ENCODE measurements at places on chromosomes 1 and 21.

GRCh38 chr1:151238467-151238739 is 16.1 kb upstream of the PSMD4 start:
- DNase-seq: no peak

GRCh38 chr1:227761621-227762230 is 26.5 kb downstream of the SNAP47 start:
- DNase-seq: no peak

- DNase-seq: no peak
Observed at GRCh38 chr21:25039461-25040380, 567.6 kb downstream of the MRPL39 start.

DNA sequence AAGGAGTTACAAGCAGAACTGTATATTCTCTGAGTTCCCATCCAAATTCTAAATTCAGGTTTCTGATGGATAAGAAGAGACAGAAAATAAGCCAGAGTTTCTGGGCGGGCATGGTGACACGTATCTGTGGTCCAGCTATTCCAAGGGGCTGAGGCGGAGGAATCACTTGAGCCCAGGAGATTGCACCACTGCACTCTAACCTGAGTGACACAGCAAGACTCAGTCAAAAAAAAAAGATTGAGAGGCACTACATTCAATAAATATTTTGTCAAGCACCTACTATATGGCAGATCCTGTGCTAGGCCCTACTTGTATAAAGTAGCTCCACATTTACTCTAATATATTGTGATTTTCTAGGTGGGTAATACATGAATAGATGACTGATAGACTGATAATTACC is 6.4 kb upstream of the FRRS1 start:
- no peak for DNase-seq

DNA sequence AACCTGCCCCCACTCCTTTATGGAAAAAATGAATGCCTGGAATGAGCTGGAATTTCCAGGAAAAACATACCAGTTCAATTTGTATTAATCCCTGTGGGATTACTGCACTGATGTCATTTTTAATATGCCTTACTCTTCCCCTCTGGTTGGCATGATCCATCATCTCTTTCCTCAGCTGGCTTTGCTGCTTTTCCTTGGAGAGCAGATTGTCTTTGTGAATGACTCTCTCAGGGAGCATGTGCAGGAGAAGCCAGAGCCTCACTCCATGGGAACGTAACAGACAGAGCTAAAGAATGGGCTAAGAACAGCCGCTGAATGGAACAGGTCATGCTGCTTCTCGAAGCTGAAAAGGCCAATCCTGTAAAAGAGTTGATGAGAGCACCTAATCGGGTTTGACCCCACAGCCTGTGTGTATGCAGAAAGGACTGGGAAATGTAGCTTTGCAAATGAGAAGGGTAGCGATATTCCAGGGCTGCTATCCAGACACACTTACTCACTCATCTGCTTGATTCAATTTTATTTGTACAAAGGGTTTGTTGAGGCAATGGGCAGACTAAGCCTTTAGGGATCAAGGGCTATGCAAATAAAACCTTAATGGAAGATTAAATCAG is 20.7 kb downstream of the PHC2 start:
- no peak for DNase-seq

DNA sequence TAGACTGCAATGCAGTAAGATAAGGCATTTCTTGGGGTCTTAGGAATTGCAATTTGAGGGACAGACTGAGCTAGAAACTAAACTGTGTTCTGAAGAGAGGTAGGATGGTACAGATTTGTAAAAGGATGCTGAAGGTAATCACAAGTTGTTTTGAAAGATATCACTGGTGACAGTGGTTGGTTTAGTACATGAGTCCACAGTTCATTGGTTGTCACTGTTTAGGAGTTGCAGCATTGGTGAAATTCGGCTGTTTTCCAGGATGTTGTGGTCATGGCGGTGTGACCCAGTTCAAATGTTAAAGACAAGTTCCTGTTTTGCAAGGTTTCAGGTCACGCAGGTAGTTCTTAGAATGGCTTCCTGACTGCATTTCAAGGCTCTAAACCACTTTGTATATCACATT is 292.8 kb upstream of the B3GALT2 start:
- peak; percentile 27 for DNase-seq

- DNase-seq: no peak
Observed at GRCh38 chr1:207863893-207864535, 46.9 kb downstream of the CD34 start.

GRCh38 chr1:15060104-15060503 is 93.4 kb upstream of the TMEM51 start:
- no peak for DNase-seq

DNA sequence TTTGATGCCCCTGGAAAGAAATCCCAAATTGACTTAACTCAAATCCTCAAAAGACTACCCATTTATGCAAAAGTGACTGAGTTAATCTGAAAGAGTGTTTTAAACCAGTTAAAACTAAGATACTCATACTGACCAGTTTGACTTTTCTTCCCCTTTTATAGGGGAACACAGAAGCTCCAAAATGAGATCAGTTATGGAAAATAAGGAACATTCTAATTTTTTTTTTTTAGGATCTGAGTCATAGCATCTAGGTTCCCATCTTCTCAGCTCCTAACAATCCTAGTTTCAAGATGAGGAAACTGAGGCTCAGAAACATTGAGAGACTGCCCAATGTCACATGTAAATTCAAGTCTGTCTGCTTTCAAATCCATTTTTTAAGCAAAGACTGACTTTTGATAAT is 231.1 kb upstream of the RUNX1 start:
- DNase-seq: no peak

GRCh38 chr1:192907545-192908243 is 98.9 kb downstream of the RGS2 start:
- DNase-seq: no peak

DNA sequence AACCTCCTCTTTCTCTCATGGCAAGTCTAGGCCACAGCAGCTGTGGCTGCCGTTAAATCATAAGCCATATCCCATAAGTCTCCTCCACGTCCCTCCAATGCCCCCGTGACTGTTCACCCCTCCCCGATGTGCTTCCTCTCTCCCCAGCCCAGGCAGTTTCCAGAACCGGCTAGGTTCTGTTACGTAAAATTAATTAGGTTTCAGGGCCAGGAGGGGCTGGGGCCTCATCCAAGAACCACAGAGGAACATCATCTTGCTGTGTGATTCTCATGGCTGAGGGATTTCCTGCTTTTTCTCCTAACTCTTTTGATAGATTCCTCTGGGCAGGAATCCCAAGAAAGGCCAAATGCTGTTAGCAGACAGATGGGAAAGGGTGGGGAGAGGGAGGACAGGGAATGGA is 141.8 kb upstream of the AJAP1 start:
- DNase-seq: no peak

GRCh38 chr1:32960819-32961355 is 3.7 kb downstream of the RNF19B start:
- DNase-seq: no peak

DNA sequence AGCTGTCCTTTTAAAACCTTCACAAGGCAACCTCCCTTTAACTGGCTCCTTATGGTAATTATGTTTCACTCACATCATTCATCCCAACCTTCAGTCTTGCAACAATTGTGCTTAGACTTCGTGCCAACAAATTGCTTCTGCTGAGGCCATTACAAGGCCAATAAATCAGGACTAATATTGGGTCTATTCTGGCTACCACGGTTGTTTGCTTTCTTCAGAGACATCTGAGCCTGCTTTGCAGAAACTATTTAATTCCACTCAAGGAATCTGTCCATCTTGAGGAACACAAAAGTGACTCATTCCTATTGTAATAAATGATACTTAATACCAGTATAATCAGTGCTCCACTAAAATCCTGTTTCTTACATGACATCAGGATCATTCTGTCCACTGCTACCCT is 2.6 kb upstream of the GSTM4 start:
- no peak for DNase-seq

DNA sequence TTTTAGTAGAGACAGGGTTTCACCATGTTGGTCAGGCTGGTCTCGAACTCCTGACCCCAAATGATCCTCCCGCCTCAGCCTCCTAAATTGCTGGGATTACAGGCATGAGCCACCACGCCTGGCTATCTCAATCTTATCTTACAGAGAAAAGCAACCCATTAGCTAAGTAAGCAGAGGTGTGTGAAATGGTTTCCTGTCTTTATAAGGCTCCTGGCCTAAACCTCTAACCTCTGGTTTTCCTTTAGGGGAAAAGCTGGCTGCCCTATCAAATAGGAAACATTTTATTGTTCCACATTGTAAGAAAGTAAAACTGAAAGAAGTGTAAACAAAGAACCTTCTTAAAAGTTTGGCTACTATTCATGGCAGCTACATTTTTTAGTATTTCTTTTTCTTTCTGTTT is 78.3 kb upstream of the MORC3 start:
- no peak for DNase-seq

- no peak for DNase-seq
Observed at GRCh38 chr1:157438146-157438545, 114.2 kb downstream of the FCRL5 start.

DNA sequence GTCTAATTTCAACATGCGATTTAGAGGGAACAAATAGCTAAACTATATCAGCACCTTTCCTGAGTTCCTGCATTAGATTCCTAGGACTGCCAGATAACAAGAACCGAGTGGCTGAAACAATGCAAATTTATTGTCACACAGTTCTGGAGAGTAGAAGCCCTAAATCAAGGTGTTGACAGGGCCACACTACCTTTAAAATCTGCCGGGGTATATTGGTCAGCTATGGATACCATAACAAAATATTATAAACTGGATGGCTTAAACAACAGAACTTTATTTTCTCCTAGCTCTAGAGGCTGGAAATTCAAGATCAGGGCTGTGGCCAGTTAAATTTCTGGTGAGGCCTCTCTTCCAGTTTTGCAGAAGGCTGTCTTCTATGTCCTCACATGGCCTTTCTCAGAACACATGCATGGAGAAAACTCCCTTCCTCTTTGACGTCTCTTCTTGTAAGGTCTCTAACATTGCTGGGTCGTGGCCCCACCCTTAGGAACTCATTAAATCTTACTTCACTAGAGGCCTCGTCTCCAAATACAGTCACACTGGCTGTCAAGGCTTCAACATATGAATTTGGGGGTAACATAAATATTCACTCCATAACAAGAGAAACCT is 144.3 kb downstream of the FCRL5 start:
- DNase-seq: no peak

DNA sequence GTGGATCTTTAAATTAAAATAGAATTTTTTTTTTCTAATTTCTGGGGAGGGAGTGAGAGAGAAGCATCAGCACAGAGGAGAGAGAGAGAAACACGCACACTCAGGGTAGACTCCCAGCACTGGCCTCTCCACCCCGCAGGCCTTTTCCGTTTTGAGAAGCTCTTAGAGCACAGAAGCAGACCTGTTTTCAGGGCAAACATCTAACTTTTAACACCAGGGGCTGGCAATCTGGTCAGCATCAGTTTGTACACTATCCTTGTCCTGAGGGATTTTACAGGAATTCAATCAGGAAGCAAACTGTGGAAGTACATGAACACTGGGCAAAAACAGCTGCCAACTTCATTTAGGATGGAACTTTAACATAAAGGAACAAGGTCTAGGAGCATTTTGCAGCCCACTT is 117.9 kb upstream of the ESRRG start:
- DNase-seq: no peak

- no peak for DNase-seq
Observed at GRCh38 chr1:93435443-93435842, 12.5 kb upstream of the FNBP1L start.

GRCh38 chr1:61420909-61421835 is 303.8 kb downstream of the TM2D1 start:
- DNase-seq: no peak

- no peak for DNase-seq
Observed at GRCh38 chr1:88708011-88708410, 23.9 kb downstream of the PKN2 start.

DNA sequence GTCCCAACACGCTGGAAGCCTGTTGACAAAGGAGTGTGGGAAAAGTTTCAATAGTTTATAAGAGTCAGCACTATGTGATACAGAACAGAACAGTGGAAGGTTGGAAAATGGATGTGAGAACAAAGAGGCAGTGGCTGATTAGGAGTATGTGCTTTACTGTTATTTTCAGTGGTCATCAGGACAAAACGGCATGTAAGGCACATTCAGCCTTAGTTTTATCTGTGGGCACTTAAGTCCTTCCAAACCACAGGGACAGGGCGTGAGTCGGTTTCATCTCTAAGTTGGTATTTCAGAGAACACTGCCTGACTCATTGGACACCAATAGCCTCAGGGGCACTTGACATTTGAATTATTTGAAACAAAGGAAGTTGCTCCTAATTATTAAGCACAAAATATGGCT is 306.9 kb downstream of the ASTN1 start:
- DNase-seq: no peak

DNA sequence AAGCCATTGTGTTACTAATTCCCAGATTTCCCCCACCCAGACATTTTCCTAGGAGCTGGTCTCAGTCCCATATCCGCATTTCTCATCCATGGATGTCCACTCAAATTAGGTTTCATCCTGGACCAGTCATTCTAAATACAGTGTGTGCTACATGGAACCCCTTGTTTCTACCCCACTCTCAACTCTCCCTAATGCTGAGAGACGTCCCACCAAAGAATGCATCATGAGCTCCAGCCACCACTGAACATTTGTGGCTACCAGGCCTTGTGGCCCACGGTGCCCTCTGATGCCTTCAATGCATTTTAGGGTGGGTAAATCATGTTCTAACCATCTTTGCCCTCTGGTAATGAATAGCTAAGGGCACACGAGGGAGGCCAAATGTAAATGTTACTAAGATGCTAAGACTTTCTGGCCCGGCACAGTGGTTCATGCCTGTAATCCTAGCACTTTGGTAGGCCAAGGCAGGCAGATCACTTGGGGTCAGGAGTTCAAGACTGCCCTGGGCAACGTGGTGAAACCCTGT is 13.3 kb upstream of the RAB42 start:
- DNase-seq: no peak

GRCh38 chr1:8879922-8880676 is 1.6 kb upstream of the ENO1 start:
- DNase-seq: peak; percentile 38

All from stimulated activated CD8-positive, alpha-beta memory T cell treated with anti-CD3 and anti-CD28 coated beads, Interleukin-15, amount 100 ng/mL, for 4 hours (primary cell).